ENCODE measurements at places on chromosomes 1 and 21.
A peak's percentile ranks its signal among the peaks of the same experiment; 100 is the strongest.

- peak; percentile 72 for DNase-seq
These were observed 28.9 kb upstream of the SERBP1 start for GRCh38 chr1:67459068-67459467.

- peak; percentile 57 for DNase-seq
These were observed 187.9 kb downstream of the VAV3 start for GRCh38 chr1:107776900-107777663.

- peak; percentile 69 for DNase-seq
These were observed at the start of gene DMBX1 for GRCh38 chr1:46489638-46490405. TSS of gene DMBX1 (plus strand) at chr1:46489836. CDS start at chr1:46507011, 17,175 bp downstream.

DNA sequence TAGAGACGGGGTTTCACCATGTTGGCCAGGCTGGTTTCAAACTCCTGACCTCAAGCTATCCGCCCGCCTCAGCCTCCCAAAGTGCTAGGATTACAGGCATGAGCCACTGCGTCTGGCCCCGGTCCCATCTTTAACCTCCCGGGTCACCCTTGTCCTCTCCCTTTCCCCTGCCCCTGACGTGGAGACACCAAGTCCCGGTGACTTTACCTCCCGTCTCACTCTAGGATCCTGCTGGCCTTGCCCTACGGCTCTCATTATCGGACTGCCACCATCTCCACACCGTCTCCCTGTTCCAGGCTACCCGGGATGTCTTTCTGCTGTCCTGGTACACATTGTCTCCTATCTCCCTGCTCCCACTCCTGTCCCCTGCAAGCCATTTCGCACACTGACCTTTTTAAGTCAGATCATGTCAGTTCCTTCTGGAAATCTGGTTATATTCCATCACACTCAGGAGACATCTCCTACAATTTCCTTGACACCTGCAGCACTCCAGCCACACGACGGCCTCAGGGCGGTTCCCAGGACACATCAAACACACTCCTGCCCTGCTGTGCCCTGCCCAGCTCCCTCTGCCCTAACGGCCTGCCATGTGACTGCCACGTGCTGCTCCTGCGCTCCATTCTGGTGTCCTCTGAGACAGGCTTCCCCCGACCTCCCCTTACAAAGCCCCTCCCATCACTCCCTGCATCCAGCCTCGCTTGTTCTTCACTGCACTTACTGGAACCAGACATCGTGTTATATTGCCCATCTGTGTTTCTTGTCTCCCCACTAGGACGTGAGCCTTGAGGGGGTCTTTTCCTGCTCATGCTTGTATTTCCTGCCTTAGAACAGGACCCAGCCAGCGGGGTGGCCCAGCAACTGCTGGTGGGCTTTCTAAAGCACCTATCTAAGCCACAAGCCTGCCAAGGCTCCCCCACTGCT, 32.7 kb downstream of the TTC39A start:
- no peak for DNase-seq

GRCh38 chr1:189769448-189769847, 708.2 kb downstream of the BRINP3 start:
- no peak for DNase-seq

DNA sequence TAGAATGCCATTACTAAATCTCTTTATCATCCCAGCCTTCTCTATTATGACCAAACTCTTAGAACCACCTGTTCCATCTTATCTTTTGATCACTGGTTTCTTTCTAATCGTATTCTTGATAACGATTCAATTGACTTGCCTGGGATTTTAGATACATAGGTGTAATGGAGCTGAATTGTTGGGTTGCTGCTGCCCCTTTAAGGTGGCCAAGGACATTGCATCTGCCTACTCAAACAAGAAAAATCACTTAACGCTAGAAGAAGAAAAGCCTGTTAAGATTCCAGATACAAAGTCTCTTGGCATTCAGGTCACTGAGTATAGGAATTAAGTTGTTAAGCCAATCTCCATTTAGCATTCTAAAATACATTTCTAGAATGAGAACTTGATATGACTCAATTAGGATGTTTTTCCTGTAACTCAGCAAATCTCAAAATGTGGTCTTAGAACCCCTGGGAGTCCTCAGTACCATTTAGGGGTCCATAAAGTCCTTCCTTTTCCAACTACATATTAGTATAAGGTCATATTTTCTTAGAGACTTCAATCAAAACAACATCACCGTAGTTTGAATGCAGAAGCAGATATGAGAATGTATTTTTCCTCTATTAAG, 12.4 kb downstream of the NEXN start:
- DNase-seq, result peak; percentile 36

GRCh38 chr1:185857442-185857841, 123.3 kb downstream of the HMCN1 start:
- DNase-seq, result no peak

- DNase-seq, result peak; percentile 86
These were observed 32.8 kb upstream of the IFNAR2 start for GRCh38 chr21:33196941-33197374.

DNA sequence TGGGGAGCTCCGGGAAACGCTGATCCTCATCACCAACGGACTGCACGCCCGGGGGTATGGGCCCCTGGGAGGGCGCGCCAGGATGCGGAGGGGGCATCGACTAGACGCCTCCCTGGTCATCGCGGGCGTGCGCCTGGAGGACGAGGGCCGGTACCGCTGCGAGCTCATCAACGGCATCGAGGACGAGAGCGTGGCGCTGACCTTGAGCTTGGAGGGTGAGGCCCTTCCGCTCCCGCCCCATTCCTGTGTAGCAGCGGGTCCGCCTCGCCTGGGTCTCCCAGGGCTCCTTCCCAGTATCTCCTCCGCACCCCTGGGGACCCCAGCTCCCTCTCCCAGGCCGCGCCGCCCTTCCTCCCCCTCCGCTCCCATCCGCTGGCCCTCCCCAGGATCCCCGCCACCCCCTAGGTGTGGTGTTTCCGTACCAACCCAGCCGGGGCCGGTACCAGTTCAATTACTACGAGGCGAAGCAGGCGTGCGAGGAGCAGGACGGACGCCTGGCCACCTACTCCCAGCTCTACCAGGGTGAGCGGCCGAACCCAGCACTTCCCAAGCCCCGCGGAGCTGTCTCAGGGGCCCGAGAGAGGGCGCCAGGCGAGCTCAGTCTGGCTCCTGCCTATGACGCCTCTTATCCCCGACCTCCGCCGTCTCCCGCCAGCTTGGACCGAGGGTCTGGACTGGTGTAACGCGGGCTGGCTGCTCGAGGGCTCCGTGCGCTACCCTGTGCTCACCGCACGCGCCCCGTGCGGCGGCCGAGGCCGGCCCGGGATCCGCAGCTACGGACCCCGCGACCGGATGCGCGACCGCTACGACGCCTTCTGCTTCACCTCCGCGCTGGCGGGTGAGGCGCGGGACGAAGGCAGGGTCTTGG, 5.0 kb downstream of the HAPLN2 start:
- peak; percentile 41 for DNase-seq

GRCh38 chr1:182643699-182644098, 39.5 kb upstream of the RGS16 start:
- no peak for DNase-seq

DNA sequence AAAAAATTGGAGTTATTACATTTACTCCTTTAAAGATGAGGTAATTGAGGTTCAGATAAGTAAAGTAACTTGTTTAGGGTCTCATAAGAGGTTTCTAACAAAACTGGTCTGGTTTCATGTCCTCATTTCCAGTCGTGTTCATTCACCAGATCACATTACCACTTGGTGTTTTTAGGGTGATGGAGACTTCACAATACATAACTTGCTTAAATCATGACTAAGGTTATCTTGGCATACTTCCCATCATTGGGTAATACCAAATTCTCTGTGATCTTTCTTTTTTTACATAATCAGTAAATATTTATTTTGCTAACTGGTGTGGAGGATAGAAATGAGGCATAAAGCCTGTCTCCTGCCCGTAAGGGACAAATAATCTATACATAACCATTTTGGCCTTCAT, 31.6 kb upstream of the RPTN start:
- DNase-seq, result no peak

- no peak for DNase-seq
These were observed 7.1 kb downstream of the AMIGO1 start for GRCh38 chr1:109502364-109502851.

GRCh38 chr1:37146071-37146470, 111.8 kb upstream of the GRIK3 start:
- no peak for DNase-seq

DNA sequence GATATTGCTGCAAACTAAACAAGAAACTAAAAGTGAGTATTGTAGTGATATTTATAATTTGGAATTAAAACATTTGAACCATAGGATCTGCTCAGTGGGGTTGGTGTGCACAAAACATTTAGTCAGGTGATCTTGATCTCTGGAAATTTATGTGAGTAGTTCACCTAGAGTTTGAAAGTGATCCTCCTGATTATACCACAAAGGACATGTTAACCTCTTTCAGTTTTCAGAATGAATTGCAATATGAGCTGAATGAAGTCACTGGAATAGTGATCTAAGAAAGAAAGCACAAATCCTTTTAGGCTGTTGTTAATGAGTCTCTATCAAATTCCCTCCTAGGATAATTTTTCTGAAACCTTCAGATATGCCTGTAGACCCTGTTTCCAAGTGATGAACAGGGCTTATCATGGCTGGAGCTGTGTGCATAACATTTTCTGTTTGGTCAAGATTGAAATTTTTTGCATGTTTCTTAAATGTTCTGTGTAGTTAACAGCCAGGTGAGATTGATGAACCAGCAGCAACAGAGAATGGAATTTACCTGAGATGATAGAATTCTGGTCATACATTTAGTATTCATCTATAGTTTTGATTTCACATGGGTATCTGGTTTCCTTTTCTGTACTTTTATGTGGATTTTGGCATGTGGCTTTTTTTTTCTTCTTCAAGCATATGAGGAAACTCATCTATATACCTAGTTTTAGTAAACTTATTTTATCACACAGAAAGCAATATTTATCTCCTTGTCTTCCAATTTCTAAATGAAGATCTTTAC, 25.5 kb downstream of the CDC14A start:
- no peak for DNase-seq

- no peak for DNase-seq
These were observed 73.2 kb upstream of the ADGRL4 start for GRCh38 chr1:79079770-79080169.

DNA sequence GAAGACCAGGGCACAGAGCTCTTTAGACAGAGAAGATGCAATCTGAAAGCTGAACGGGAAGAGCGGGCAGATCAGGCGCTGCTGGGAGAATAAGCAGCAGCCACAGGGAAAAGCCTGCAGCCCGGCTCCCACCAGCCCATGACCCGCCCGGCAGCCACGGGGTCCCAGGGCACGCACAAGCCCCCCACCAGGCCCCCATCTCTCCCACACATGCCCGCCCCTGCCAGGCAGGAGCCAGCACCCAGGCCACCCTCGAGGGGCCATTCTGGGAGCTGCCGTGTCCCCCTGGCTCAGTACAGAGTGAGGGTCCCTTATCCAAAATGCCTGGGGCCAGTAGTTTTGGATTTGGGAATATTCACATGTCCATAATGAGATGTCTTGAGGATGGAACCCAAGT, 16.3 kb downstream of the SLC19A1 start:
- DNase-seq, result no peak

- DNase-seq, result no peak
These were observed 218.3 kb downstream of the KIF26B start for GRCh38 chr1:245373131-245373530.

DNA sequence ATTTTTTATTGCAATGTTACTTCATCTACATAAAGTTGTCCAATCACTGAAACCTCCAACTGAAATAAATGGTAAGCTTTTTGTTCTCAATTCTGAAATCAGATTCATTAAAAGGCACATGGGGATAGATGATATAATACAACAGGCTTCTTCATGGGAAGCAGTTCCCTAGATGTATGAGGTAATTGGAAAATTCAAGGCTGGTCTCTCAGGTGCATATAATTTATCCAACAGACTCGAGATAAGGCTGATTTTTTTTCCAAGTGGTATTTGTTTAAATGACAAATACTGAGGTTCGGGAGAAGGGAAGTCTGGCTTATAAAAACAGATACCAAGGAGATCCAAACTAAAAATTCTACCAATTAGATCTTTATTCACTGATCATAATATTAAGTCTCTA, 14.2 kb downstream of the TRIM45 start:
- no peak for DNase-seq

DNA sequence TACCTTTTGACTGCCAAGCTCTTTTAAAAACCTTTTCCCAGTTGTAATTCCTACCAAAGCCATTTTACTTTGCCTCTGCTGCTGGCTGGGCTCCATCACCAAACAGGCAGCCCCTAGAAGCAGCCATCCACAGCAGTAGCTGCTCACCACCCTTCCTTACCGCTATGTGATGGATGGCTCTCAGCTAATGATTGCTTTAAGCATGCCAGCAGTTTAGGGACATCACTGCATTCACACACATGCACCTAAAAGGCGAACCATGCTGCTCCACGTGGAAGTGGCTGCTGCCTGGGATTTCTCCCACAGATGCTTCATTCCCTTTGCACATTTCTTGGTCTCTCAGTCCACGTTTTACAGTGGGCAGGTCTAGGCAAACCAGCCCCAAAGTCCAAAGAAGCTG, 46.3 kb upstream of the PDE9A start:
- DNase-seq, result no peak

GRCh38 chr1:55244476-55245099, 29.4 kb upstream of the USP24 start:
- DNase-seq, result no peak

- no peak for DNase-seq
These were observed 653.9 kb upstream of the NEGR1 start for GRCh38 chr1:72936151-72936740.

DNA sequence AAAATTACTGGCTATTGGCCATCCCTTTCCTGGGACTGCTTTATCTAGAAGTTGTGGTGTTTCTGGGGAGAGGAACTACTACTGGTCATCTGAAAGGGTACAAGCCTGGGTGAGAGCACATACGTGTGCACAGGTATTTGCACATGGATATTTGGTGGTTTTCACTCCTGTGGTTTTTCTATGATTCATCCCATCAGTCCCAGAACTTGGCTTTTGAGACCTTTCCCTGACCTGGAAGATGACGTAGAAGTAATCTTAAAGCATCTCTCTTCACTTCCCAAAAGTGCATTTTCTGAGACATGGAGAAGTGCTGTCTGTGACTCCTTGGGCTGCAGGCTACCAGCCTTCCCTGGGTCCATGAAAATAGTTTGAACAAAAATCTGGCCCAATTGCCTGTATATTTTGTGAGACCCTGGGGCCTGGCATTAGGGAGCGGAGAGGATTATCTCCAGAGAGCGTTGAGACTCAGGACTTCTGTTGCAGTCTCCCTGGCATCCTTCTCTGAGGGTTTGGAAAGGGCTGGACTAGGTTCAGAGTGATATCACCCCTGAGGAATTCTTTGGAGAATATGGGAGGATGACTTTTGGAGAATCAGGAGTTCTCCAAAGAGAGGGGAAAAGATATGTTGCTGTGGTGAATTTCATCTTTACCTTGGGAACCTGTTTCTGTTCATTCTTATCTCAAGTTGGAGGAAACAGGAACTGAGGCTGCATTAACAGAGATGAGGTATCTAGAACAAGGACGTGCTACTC, 130.8 kb downstream of the NOS1AP start:
- DNase-seq, result no peak

- DNase-seq, result no peak
These were observed 30.6 kb downstream of the ELK4 start for GRCh38 chr1:205601205-205601604.

DNA sequence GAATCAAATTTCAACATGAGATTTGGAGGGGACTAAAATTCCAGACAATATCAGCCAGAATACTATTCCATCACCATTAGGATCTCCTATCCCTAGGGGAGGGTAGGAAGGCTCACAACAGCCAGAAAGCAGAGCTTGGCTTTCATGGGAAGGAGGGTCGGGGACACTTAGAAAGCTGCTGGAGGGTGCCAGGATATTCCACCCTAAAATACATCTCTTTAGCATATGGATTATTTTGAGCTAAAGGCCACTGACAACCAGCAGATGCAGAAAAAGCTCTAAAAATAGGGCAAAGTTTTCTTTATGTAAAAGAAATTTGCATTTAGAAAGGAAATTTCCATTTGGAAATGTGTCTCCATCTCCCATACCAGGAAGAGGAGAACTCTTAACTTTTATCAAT, 54.3 kb upstream of the PCP4 start:
- no peak for DNase-seq
